ENCODE measurements at places on chromosomes 3 and 15.
A peak's percentile ranks its signal among the peaks of the same experiment; 100 is the strongest.

DNA sequence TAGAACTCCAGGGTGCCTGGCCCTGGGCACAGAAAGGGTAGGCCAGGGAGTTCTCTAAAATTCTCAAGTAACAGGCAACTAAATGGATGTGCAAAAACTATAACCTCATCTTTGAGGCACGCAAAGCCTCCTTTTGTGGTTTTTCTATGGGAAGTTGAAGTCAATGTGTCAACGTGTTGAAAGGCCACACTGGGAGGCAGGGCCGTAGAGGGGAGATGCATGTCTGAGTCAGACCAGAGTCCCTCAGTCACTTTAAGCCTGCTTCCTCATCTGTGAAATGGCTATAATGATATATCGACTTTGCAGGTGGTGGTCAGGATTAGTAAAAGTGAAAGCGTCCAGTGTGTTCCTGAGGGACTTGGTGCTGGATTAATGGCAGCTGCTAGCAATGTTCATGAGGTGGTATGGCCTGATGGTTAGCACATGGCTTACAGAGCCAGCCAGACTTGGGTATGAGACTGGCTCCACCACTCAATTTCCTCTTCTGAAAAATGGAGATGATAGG, 17.0 kb downstream of the TGM5 start:
- DNase-seq: no peak

GRCh38 chr3:98796334-98796733, 33.2 kb downstream of the ST3GAL6 start:
- no peak for DNase-seq

DNA sequence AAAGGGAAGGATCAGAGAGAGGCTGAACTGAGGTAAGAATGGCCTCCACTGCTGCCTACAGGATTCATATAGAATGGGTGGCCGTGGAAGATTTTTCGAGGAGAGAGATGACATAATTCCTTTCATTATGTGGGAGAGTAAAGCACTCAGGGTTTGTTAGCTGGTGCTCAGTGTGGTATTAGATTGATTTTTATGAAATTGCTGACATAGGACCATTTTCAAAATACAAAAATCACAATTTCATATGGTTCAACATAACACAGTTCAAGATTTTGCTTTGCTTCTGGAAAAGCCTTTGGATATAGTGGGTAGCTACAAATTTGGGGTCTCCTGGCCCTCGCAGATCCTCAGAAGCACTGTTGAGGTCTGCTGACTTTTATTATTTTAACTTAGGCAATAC, 95.4 kb downstream of the KCNAB1 start:
- no peak for DNase-seq

GRCh38 chr3:171802590-171802956, 7.7 kb downstream of the PLD1 start:
- DNase-seq: no peak

- DNase-seq: no peak
Measured at GRCh38 chr15:93179072-93179471, 90.1 kb upstream of the RGMA start.

GRCh38 chr3:134485075-134485717, 589 bp downstream of the ANAPC13 start:
- DNase-seq: peak; percentile 32

DNA sequence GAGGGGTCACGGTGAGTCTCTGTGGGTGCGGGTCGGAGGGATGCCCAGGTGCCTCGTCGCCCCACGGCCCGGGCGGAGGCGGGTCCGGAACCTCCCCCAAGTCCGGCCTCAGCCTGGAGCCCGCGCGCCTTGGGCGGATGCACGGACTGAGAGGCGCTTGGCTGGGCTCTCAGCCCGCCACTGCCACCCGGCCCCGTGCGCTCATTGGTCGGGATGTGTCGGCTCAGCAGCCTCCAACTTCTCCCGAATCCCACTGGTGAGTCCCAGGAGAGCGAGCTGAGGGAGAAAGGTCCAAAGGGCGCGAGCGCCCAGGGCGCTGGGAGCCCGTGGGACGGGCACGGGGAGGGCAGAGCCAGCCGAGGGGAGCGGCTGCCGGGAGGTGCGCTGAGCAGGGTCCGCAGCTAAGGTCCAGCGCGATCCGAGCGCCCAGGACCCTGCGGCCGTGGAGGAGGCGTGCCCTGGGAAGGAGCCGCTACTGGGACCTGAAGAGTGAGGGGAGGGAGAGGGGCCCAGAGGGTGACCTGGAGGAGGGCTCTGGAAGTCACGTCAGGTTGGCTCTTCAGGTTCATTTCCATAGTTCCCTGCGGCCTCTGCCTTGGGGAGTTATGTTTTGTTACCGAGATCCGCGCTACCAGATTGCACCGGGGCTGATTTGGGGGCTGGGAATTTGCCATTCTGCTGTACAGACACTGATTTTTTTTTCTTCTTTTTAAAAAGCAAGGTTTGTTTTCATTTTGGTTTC, at the start of gene MME:
TSS of gene MME (plus strand) at position 574 of the 742 bp plus-strand sequence. CDS start 3,849 bp downstream, outside the sequence.
- DNase-seq: no peak

- DNase-seq: no peak
Measured at GRCh38 chr15:25728816-25729215, 134.3 kb downstream of the ATP10A start.

- no peak for DNase-seq
Measured at GRCh38 chr3:10000686-10001085, 14.0 kb upstream of the EMC3 start.

DNA sequence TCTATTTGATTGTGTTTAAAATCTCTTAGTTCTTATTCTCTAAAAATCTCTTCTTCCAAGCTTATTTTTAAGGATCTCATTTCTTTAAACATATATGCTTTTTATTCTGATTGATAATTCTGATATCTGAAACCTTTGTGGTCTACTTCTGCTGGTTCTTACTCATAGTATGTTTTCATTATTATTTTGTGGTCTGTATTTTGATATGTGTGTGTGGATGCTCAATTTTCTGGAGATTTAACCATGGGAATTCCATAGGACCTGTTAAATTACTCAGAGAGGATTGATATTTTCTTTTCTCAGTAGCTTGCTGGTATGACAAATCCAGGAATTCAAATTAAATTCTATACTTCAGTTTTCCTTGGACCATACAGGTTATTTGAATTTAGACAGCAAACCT, 14.7 kb upstream of the HHLA2 start:
- no peak for DNase-seq

- no peak for DNase-seq
Measured at GRCh38 chr15:74385733-74386132, 18.3 kb upstream of the CYP11A1 start.
